ENCODE measurements at places on chromosomes 1 and 21.
A peak's percentile ranks its signal among the peaks of the same experiment; 100 is the strongest.

DNA sequence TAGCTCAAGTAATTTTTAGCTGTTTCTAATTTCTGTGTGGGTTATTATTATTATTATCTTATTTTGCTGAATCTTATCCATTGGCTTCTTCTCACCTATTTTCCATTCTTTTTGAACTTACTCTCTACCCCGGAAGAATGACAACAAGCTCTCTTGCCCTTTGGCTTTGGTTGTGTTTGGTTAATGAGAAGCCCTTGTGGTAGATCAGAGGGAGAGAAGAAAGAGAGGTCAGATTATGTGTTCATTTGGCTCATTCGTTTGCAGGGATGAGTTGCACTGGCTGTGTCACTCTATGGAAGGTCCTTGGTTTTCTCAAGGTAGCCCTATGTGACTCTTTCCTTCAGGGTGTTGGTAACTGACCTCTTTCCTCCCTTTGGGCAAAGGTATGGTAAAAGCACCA lies 391.9 kb downstream of the LMO4 start:
- no peak for DNase-seq

- DNase-seq, result no peak
Observed at GRCh38 chr1:54157401-54157800, 4.6 kb upstream of the CDCP2 start.

- DNase-seq, result no peak
Observed at GRCh38 chr1:32100359-32100758, 7.5 kb upstream of the KPNA6 start.

- DNase-seq, result no peak
Observed at GRCh38 chr21:33769057-33769456, 126.8 kb downstream of the ITSN1 start.

GRCh38 chr1:109269212-109269980 lies 13.5 kb downstream of the PSRC1 start:
- DNase-seq, result no peak

GRCh38 chr1:181712711-181713110 lies 229.4 kb downstream of the CACNA1E start:
- no peak for DNase-seq

DNA sequence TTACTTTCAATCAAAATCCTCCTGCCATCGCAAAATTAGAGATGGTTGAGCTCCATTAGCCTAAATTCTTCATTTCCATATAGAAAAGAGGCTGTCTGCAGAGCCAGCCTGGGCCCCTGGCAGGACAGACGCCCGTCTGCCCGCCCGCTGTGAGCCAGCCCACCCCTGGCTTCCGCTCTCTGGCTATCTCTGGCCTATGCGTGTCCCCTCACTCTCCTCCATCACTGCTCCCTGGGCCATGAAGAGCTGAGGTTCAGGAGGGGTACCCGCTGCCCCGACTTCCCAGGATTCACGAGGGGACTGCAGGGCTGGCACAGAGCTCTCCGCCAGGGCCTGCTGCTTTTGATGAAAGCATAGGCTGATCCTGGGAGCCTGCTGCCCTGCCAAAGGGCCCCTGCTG lies 117.6 kb downstream of the CASZ1 start:
- no peak for DNase-seq

- no peak for DNase-seq
Observed at GRCh38 chr1:20483833-20484518, 2.0 kb downstream of the CAMK2N1 start.

DNA sequence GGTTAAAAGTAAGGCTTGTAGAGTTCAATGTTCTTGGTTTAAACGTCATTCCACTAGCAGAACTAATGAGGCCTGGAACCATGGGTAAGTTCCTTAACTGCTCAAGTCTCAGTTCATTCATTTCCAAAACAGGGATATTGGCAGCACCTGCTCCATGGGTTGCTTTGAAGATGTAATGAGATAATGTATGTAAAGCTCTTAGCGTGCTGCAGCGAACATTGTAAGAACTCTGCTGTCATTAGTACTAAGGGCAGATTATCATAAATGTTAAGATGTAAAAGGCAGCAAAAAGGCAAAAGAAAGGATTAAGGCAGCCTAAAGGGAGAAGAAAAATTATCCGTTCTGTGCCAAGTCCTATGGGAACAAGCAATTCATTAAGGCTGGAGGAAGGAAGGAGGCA lies 129.1 kb upstream of the NGF start:
- no peak for DNase-seq

DNA sequence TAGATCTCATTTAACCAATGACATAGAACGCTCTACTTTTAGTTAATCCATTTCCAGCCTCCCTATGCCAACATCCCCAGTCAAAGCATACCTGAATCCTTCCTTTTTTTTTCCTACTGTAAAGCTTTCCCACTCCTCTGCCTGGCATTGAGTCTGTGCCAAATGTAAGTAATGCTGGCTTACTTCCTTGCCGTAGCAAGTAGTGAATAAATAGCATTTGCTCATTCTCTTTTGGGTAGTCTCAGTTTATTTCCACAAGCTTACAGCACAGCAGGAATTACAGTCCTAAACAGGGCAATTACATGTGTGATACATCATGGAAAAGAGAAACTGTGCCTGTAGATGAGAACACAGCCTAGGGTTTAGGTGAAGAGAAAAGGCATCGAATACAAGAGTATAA lies 352.6 kb upstream of the NEGR1 start:
- no peak for DNase-seq

GRCh38 chr1:168535536-168535935 lies 8.3 kb downstream of the XCL2 start:
- DNase-seq, result no peak

DNA sequence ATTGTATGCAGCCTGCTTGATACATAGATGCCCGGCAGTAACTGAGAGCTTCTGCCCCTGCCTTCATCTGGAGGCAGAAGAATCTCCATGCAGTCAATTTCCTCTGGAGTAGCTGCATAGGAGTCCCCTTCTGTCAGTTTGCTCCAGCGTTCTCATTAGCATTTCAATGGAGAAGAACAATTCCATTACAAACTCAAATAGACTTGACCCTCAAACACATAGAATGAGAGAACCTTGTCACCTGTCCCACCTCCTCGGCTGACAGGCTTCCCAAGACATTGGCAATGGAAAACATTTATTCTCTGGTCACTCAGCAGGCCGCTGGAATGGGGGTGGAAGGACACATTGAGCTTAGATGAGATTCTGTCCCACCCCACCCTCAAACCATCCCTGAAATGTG lies 45.6 kb upstream of the TMEM51 start:
- DNase-seq, result no peak

- DNase-seq, result no peak
Observed at GRCh38 chr21:39141502-39141901, 41.7 kb downstream of the PSMG1 start.

GRCh38 chr1:185062710-185063370 lies 17.5 kb downstream of the RNF2 start:
- DNase-seq, result no peak

DNA sequence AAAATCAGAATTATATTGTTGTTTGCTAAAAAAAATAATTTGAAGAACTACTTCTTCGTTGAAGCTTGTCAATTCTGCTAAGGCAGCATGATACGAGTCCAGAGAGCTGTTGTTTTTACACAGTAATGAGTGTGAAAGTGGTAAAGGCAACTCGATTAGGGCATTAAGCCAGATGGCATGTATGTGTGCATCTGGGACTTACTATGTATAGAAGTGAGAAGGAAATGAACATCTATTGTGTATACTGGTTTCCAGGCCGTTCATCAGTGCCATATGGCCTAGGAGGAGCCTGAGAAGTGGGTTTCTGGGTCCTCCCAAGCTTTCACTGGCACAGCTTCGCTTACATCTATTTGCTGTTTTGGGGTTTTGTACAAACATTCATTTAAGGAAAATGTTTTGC lies 5.7 kb downstream of the CTPS1 start:
- no peak for DNase-seq

DNA sequence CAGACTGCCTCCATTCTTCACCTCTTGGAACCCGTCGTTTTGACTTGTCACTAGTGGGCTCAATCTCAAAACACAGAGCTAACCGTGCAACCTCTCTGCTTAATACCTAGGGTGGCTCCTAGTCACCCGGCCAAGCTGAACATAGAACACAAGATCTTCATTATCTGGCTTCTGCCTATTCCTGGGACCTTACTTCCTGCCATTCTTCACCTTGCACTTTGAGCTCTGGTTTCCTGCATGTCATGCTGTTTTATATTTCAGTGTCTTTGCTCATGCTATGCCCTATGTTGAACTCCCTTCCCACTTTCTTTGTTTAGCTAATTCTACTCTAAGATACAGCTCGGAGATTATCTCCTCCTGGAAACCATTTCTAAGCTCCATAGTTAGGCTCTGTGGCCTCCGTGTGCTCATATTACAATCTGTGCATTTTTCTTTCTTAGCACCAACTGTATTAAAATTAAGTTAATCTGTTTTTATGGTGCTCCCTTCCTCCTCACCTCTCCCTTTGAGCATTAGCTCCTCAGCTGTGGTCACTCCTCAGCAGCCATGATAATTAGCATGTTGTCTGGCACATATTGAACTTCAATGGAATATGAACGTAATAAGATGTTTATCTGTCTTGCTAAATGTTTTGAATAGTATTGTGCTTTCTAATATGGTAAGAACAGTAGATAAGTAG lies 13.1 kb downstream of the GPSM2 start:
- DNase-seq, result peak; percentile 26

GRCh38 chr1:47507881-47508701 lies 70.2 kb downstream of the FOXD2 start:
- DNase-seq, result peak; percentile 30

- no peak for DNase-seq
Observed at GRCh38 chr1:6538956-6539355, 15.4 kb downstream of the NOL9 start.

DNA sequence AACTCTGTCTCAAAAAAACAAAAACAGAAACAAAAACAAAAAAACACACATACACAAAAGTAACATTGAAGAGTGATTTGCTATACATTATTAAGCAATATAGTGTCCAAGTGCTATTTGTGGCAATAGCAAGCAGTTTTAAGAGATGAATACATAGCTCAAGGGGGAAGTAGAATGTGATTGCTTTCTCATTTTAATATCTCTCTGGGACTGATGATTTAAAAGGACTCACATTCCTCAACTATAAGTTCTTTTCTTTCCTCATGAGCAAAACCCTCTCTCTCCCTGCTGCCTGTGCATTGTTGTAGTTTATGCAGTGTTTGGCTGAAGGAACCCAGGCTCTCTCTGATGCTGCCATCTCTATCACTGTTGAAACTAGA lies 47.0 kb upstream of the CSF1 start:
- no peak for DNase-seq

GRCh38 chr1:241834733-241835377 lies 13.1 kb upstream of the EXO1 start:
- peak; percentile 54 for DNase-seq

GRCh38 chr1:34070201-34070836 lies 94.7 kb downstream of the CSMD2 start:
- DNase-seq, result no peak

DNA sequence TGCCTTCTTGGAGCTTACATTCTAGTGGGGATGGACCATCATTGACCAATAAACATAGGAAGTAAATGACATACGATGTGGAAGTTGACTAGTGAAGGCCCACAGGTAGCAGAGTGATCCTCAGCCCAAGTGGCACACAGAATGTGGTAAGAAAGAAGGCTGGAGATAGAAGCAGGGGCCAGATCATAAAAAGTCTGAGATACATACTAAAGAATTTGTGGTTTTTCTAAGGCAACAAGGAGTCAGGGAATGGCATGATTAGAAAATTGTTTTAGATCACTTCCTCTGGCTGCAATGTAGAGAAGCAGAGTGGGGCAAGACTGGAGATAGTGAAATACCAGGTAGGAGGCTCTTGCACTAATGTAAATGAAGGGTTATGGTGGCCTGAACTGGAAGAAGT lies 154.0 kb downstream of the VPS13D start:
- DNase-seq, result no peak

DNA sequence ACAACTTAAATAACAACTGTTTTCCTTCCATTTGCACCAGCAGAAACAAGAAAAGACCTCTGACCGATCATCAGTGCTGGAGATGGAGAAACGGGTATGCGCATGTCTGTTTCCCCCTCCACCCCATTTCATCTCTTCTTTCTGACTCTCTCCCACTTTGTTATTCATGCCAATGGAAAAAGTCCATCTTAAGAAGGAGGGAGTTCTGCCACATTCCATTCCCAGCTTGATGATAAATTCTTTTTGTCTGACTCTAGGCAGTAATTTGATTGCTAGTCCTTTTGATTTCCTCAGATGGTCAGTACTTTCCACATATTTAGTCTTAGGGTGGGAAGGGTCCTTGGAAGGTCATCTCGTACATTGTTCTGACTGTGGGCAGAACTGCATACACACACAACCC lies 142.5 kb downstream of the SYT2 start:
- no peak for DNase-seq

DNA sequence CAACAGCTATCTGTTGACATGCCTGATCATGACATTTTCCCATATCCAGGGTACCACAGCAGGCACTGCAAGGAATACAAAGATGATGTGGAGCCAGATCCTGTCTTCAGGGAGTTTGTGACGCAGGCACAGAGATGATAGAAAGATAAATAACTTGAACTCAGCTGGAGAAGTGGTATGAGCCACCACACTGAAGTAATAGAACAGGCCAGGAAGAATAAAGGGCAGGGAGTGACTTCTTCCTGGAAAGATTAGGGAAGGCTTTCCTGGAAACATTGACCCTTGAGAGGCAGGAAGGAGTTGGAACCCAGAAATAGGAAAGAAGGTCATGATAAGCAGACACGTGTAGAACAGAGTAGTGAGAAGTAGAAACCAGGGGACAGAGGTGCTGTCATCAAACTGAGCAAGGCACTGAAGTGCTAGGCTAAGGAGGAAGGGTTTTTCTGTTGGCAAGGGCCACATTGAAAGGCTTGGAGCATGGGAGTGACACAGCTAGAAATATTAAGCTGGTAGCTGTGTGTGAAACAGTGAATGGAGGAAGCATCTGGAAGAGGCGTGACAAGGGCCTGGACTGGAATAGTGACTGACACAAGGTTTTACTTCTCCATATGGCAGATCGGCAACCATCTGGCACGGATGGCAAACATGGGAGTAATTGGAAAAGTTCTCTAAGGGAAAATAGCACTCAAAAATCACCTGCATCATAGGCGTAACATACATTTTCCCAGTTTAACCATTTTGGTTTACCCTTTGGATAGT lies 68.4 kb downstream of the AK5 start:
- no peak for DNase-seq

DNA sequence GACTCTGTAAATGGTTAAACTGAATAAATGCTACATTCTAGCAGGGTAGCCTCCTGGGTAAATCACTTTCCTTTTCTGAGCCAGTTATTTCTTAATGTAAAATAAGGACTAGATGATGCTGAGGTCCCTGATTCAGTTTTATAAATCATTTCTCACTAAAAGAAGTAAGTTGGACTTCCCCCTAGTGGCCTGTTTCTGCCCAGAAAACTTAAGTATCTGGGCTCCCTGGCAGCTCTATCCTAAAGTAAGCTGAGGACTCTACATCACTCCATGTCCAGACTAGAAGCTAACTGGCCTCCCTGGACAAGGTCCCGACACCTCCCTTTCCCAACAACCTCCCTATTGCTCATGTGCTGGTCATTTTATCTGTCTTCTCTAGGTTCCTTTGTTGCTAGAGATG lies 3.0 kb downstream of the GPN2 start:
- no peak for DNase-seq

GRCh38 chr1:184222652-184223052 lies 164.2 kb upstream of the C1orf21 start:
- DNase-seq, result peak; percentile 38

GRCh38 chr1:46521414-46521813 lies 30.0 kb downstream of the KNCN start:
- DNase-seq, result no peak

Data from NCI-H2227 treated with DMSO at 0.1 percent for 48 hours (cell line).